ENCODE measurements at places on chromosomes 3 and 15. TPM values are rescaled to one million over a fixed set of nuclear protein-coding genes. Genes with fewer than 3 reads are reported as not detected.

CDHR4 gene
- 0.16 TPM for total RNA-seq

AMOTL2 gene
- not detected for total RNA-seq

GRCh38 chr3:41690766-41691563, 270.9 kb downstream of the ULK4 start:
- no peaks in the 10 kb centered on the region for H3K36me3 ChIP-seq
- no peak overlapping the region for H3K4me3 ChIP-seq
- no peak for DNase-seq
- no peaks in the 10 kb centered on the region for H3K4me1 ChIP-seq

GRCh38 chr3:75342425-75342824, 321.7 kb upstream of the FRG2C start:
- no peaks in the 10 kb centered on the region for H3K4me1 ChIP-seq
- H3K27ac ChIP-seq = no peak overlapping the region
- no peaks in the 10 kb centered on the region for H3K27me3 ChIP-seq
- no peak overlapping the region for H3K4me3 ChIP-seq
- DNase-seq = no peak
- no peaks in the 10 kb centered on the region for H3K36me3 ChIP-seq

DNA sequence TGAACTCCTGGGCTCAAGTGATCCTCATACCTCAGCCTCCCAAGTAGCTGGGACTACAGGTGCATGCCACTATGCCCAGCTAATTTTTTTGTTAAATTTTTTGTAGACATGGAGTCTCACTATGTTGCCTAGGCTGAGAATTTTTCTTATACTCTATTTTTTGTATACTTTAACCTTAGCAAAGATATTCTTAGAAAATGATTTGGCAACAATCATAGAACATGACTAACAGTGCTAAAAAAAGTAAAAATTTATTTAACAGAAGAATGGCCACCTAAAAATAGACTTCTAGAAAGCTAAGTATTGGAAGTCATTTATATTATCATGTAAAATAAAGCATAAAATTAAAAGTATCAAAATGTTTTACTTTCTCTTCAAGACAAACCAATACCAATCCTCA, 322.3 kb downstream of the PLCL2 start:
- no peaks in the 10 kb centered on the region for H3K27me3 ChIP-seq
- H3K4me3 ChIP-seq = no peak overlapping the region
- H3K4me1 ChIP-seq = no peaks in the 10 kb centered on the region

DNA sequence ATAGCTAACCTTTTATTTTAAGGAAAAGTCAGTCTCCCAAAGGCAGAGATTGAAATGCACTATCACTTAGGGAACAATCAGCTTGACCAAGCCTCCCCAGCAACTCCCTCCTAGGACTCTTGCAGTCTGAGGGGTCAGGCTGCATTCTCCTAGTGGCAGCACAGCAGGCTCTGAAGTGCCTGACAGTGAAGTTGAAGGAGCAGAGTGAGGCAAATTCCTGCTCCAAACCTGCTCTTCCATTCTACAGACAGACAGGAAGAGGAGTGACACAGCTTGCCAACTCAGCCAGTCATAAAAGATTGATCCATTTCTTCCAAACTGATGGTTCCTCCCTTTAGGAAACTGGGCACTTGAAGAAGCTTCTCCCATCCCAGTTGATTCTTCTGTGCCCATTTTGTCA, 43.9 kb upstream of the SMAD3 start:
- peaks cover 38% of the 10 kb centered on the region for H3K4me1 ChIP-seq
- DNase-seq = no peak
- no peak overlapping the region for H3K4me3 ChIP-seq
- H3K27me3 ChIP-seq = peaks cover 25% of the 10 kb centered on the region
- no peak overlapping the region for H3K27ac ChIP-seq
- no peaks in the 10 kb centered on the region for H3K36me3 ChIP-seq

DUOX1 gene
- 0.37 TPM for total RNA-seq

ROPN1B gene
- not detected for total RNA-seq

SELENOK gene
- total RNA-seq = 73.0 TPM

GRCh38 chr3:184523825-184524615, 37.6 kb upstream of the EPHB3 start:
- no peaks in the 10 kb centered on the region for H3K36me3 ChIP-seq
- peak overlapping the region; percentile 80 for H3K27ac ChIP-seq
- H3K4me1 ChIP-seq = peaks cover 25% of the 10 kb centered on the region
- DNase-seq = peak; percentile 39
- H3K27me3 ChIP-seq = peaks cover 8% of the 10 kb centered on the region

- DNase-seq = peak; percentile 76
- peaks cover 49% of the 10 kb centered on the region for H3K36me3 ChIP-seq
- no peaks in the 10 kb centered on the region for H3K27me3 ChIP-seq
- H3K27ac ChIP-seq = peak within 1 kb of the TSS; percentile 78
These were observed at the start of gene ZNF501 for GRCh38 chr3:44729384-44729910. ZNF501 (plus strand) TSS chr3:44729635; CDS start chr3:44734422, 4,787 bp downstream.

DNA sequence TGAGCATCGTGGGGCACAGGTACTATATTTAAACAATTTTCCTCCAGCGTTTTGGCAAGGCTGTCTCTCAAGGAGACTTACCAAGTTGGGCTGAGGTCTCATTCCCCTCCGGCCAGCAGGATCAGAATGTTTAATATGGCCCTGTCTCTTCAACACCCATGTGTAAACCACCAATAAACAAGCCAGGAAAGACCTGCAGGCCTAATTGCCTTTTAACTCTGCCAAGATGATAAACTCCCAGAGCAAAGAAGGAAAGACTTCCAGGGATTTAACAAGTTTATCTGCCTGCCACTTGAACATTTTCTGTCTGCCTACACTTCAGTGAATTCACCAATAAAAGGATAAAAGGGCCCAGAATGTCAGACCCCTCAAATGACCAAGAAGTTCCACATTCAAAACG, 130.3 kb upstream of the WNT5A start:
- no peaks in the 10 kb centered on the region for H3K27me3 ChIP-seq
- H3K4me3 ChIP-seq = no peak overlapping the region
- no peak overlapping the region for H3K27ac ChIP-seq
- peaks cover 3% of the 10 kb centered on the region for H3K4me1 ChIP-seq
- no peak for DNase-seq
- no peaks in the 10 kb centered on the region for H3K36me3 ChIP-seq

GASK1A gene
- not detected for total RNA-seq

DNA sequence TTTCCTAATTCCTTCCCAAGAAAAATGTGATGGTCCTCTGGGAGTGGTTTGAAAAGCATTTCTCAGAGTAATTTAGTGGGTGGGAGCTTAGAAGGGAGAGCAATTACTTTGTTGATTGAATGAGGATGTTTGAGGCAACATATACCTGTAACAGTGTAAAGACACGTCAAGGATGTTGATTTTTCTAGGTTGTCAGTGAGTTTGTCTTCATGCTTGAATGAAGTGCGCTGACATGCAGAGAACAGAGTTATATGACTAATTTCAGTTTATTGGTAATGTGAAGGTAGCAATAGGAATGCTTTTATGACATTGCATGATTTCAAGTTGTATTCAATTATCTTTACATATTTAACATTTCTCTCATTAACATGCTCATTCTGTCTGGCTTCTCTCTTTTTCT, 286.9 kb downstream of the NFKBIZ start:
- no peak for DNase-seq
- H3K36me3 ChIP-seq = no peaks in the 10 kb centered on the region
- H3K27ac ChIP-seq = no peak overlapping the region
- H3K4me1 ChIP-seq = peaks cover 28% of the 10 kb centered on the region
- no peak overlapping the region for H3K4me3 ChIP-seq
- H3K27me3 ChIP-seq = peaks cover 14% of the 10 kb centered on the region

DNA sequence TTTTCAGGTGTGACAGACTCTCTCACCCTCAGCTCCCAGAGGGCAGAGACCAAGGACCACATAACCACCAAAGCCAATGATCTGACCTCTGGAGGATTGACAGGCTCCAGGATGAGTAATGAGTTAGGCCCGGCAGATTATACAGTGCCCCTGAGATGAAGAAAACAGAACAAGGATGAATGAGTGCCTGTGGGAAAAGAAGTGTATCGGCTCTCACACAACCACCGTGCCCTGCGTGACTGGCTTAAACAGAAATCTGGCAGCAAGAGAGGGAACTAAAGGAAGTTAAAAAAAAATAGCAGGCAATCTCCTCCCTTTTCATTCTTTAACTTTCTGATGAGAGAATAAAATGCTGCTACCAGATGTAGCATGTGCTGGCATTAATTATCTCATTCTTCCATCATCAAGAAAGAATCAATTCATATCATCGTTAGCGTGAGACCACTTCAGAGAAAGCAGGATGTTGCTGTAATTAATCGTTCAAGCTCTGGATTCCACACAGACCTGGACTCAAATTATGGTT, 227.5 kb upstream of the COL8A1 start:
- H3K27me3 ChIP-seq = no peaks in the 10 kb centered on the region
- no peak overlapping the region for H3K4me3 ChIP-seq
- DNase-seq = no peak
- no peak overlapping the region for H3K27ac ChIP-seq
- H3K4me1 ChIP-seq = no peaks in the 10 kb centered on the region
- H3K36me3 ChIP-seq = no peaks in the 10 kb centered on the region

DNA sequence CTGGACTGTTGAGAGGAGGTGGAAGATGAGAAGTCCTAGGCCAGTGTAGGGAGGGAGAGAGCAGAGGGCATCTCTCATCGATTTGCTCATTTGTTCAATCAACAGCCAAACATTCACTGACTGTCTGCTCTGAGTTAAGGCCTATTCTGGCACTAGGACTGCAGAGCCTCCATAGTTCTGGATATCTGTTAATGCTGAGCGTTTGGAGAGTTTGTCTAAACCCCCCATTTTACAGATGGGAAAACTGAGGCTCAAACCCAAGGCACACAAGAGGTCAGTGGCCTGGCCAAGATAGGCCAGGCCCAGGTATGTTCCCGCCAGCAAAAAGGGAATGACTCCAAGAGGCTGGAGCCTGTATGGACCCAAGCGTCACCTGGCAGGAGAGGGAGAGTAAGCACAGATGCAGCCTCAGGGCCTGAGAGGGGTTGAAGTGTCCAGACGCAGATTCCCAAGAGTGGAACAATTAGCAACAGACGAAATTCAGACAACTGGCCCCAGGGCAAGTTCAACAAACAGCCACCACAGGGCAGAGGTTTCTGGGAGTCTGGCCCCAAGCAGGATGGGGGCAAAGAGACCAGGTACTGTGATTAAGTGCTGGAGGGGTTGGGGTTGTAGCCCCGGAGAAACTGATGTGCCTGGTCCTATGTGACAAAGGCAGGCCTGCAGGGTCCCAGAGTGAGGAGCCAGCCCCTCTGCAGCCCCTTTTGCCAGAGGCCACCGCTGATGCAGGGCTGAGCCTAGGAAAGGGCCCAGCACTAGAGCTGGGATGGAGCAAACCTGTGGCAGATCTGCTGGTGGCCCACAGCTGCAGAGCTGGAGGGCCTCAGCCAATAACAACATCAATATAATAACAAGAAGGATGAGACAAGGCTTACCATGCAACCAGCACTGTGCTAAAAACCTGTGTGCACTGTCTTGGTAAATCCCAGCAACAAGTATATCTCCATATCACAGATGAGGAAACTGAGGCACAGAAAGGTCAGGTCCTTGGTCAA, 245.1 kb upstream of the TLE3 start:
- H3K4me3 ChIP-seq = no peak overlapping the region
- H3K27me3 ChIP-seq = peaks cover 2% of the 10 kb centered on the region
- DNase-seq = no peak
- H3K36me3 ChIP-seq = no peaks in the 10 kb centered on the region
- H3K27ac ChIP-seq = no peak overlapping the region

GRCh38 chr15:29208352-29208751, 61.3 kb downstream of the NSMCE3 start:
- peaks cover 10% of the 10 kb centered on the region for H3K27me3 ChIP-seq
- DNase-seq = no peak
- peaks cover 3% of the 10 kb centered on the region for H3K4me1 ChIP-seq
- H3K27ac ChIP-seq = no peak overlapping the region
- H3K4me3 ChIP-seq = no peak overlapping the region

DNA sequence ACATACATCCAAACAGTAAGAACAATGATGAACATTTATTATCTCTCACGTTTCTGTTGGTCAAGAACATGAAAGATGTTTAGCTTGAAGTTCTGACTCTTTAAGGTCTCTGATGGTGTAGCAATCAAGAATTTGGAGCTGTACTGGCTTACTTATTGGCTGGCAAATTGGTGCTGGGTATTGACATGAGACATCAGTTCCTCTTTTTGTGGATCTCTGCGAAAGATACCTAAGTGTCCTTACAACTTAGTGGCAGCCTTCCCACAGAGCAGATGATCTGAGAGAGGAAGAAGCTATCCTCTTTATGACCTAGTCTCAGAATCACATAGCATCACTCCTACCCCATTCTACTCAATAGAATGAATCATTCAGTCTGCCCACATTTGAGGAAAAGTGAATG, 309.8 kb upstream of the DCBLD2 start:
- no peak overlapping the region for H3K27ac ChIP-seq
- no peak for DNase-seq
- no peak overlapping the region for H3K4me3 ChIP-seq
- no peaks in the 10 kb centered on the region for H3K36me3 ChIP-seq
- no peaks in the 10 kb centered on the region for H3K4me1 ChIP-seq
- no peaks in the 10 kb centered on the region for H3K27me3 ChIP-seq

DNA sequence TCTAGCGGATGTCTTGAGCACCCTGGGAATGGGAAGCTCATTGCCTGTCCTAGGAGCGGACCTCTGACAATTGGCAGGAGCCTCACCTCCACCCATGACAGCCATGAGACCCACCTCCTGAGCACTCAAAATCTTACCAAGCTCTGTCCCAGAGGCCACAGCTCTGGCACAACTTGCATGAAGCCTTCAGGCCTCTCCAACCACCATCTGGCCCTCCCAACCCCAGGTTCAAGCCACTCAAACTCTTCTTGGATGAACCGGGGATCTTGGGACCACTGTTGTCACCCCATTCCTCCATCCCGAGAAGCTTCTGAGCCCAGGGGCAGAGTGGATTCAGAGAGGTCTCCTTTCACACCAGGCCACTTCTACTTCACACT, 1.5 kb downstream of the VIPR1 start:
- DNase-seq = no peak
- H3K4me3 ChIP-seq = no peak overlapping the region
- peaks cover 19% of the 10 kb centered on the region for H3K4me1 ChIP-seq
- no peaks in the 10 kb centered on the region for H3K36me3 ChIP-seq
- H3K27me3 ChIP-seq = peaks cover 37% of the 10 kb centered on the region

- no peak overlapping the region for H3K27ac ChIP-seq
- no peaks in the 10 kb centered on the region for H3K36me3 ChIP-seq
- no peak for DNase-seq
- no peak overlapping the region for H3K4me3 ChIP-seq
- no peaks in the 10 kb centered on the region for H3K27me3 ChIP-seq
These were observed 15.9 kb upstream of the ALDH1A2 start for GRCh38 chr15:58081456-58081855.

DNA sequence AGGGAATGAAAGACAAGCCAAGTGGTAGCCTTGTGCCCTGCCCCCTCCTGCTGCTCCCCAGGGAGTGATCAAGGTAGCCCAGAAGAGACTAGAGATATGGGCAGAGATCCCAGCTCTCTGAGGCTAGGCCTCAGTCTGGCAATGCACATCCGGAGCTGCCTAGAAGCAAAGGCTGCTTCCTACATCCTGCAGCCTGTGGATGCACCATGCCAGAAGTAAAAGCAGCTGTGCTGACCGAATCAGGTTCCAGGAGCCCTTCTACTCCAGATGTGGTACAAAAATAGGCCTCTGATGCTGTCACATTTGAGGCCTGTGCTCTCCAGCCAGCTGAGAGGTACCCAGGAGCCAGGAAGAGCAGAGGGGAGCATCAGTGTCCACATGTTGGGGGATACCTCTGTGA, 16.0 kb downstream of the TRAIP start:
- DNase-seq = no peak
- H3K27me3 ChIP-seq = no peaks in the 10 kb centered on the region
- peaks cover 1% of the 10 kb centered on the region for H3K4me1 ChIP-seq
- H3K27ac ChIP-seq = no peak overlapping the region
- peaks cover 8% of the 10 kb centered on the region for H3K36me3 ChIP-seq

C3orf85 gene
- total RNA-seq = not detected

SLC6A1 gene
- total RNA-seq = not detected

GRCh38 chr3:10380906-10381305, 60.0 kb upstream of the SEC13 start:
- no peak overlapping the region for H3K27ac ChIP-seq
- no peak for DNase-seq
- no peaks in the 10 kb centered on the region for H3K4me1 ChIP-seq
